AG04450 (cell line): ENCODE measurements at places on chromosomes 6 and 20. TPM values are rescaled to one million over a fixed set of nuclear protein-coding genes. Genes with fewer than 3 reads are reported as not detected.

DNA sequence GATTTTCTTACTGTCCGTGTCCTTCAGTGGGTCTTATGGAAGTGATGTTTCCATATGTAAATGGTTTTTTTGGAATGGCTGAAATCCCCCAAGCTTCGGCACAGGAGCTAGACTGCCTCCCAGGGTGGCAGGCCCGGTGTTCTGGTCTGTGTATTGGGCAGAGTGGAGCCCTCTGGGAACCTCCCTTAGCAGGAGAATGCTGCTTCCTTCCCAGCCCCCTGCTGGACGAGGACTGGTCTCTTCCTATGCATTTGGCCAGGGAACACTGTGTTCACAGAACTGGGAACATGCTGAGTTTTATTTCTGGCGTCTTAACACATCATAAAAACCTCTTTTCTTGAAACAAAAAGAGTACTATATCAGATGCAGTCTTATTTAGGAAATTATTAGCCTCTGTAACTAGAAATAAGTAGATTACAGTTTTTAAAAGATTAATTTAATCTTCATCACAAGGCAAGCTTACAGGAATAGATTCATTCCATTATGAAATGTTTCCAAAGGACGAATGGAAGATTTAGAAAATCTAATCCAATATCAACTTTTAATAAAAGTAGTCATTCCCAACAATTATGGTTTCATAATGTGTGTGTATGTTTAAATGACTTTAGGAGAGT, 56.6 kb downstream of the SYTL3 start:
- DNase-seq = no peak

- DNase-seq = no peak
Measured at GRCh38 chr6:120211955-120212792, 862.6 kb upstream of the MAN1A1 start.

GRCh38 chr6:54993294-54993693, 146.7 kb downstream of the FAM83B start:
- DNase-seq = no peak

DNA sequence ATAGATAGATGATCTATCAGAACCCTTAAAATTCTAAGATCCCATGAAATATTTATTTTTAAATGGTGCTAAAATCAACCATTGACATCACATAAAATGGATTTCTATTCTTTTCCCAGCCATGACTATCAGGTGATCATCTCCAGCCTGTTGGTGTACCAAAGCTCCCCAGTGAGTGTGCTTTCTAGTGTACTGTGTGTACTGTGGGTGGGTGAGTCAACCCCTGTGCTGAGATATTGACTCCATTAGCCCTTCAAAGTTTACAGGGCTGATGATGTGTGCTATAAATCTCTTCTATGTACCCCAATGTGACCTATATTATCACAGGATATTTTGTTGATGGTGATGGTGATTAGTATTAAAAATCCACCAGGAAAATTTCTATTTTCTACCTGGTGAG, 344.6 kb downstream of the MMUT start:
- DNase-seq = no peak

- no peak for DNase-seq
Measured at GRCh38 chr6:122151066-122151465, 248.4 kb upstream of the HSF2 start.

- DNase-seq = no peak
Measured at GRCh38 chr6:170112583-170112860, 178.4 kb downstream of the DLL1 start.

DNA sequence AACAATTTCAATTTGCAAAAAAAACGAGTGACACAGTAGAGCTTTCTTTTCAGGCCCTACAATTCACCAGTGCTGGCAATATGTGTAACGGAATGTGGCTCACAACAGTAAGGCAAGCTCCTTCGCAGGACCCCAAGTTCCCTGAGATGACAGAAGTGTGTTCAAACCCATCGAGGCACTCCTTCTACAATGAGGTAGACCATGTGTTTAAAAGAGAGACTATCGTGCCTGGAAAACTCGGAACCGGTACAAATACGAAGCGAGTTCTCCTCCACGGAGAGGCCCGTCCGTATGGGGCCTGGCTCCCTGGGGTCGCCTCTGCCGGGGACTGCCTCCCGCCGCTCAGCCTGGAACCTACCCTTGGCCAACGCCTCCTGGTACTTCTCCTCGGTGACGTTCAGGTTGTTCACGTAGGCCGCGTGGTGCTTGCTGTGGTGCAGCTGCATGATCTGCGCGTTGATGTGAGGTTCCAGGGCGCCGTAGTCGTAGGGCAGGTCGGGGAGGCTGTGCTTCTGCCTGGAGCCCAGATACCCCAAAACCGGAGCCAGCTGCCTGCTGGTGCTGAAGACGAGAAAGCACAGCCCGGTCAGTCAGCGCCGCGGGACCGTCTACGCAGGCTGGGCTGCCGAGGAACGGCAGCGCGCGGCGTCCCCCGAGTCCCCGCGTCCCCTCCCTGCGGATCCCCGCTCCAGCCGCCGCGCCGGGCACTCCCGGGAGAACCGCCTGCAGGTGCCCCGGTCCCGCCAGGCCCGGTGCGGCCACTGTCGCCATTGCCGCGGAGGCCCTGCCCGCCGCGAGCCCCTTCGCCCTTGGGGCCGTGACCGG, 526 bp downstream of the SOD2 start:
- DNase-seq = no peak

DNA sequence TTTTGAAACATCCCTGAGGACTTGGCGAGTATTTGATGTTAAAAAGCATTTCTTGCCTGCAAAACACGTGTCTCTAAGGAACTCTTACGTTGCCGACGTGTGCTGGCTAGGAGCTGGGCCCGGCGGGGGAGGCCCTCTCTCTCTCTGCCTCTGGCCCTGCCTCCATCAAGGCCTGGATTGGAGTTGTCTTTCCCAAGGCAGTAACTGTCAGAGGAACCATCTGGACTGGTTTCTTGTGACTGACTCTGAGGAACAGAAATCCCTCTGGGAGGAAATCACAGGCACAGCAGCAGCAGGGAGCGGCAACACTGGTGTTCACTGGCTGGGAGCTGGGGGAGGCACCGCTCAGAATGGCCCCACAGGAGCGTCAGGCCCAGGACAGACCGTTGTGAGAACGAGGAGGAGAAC, 244.2 kb downstream of the NRN1 start:
- DNase-seq = no peak

DNA sequence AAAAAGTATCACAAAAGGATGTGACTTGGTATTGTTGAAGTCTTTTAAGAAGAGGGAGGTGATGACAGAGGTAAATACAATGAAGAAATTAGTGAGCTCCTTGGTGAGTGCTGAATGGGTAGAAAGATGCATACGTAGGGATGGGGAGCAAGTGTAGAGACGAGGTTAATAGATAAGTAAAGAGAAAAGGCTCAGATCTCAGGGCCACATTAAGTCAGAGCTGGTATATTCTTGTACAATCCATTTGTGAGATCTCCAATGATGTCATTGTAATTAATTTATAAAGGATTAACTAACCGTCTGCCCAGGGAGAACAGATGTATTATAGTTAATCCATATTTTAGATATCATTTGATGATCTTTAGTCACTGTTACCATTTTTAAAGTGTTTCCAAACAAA, 43.4 kb downstream of the SMPDL3A start:
- no peak for DNase-seq

DNA sequence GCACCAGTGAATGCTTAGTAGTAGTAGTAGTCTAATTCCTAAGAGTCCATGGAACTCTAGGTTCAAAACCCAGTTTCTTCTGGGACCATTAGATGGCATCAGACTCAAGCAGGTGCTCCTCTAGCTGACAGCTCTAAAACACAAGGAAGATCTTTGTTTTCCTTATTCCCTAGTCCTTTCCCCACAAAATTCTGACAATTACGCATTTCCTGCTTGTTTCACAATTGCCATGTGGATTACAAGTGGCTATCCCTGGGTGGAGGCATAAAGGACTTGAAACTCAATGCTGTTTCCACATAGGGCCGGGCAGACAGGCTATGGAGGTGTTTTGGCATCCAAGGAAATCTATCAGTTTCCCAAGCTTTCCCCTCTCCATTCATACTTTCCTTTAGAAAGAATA, 9.2 kb upstream of the HLA-DOB start:
- DNase-seq = no peak

- no peak for DNase-seq
Measured at GRCh38 chr6:117397536-117398227, 28.1 kb downstream of the ROS1 start.

DNA sequence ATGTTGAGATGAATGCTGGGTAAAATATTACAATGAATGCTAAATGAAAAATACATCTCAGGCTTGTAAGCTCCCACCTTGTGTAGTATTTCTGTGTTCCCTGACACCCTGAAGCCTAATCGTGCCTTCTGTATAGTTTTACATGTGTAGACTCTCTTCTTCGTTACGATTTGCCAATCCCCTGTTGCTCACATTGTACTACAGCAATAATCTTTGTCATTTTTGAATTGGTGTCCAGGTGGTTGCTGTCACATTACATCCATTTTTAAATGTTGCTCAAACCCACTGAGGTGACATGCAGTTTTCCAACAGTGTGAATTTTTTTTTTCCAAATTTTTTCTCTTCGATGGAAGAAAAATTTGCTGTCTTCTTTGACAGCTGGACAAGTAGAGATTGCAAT, 300.0 kb upstream of the FLRT3 start:
- no peak for DNase-seq

Gene MAP3K7
- 40.1 and 52.4 TPM in 2 replicates for polyA plus RNA-seq

Gene VGLL2
- polyA plus RNA-seq = not detected in 2 replicates

Gene CTCFL
- not detected in 2 replicates for polyA plus RNA-seq

Gene CALHM6
- polyA plus RNA-seq = 0.51 and 0.81 TPM in 2 replicates

Gene FOXQ1
- polyA plus RNA-seq = 0.07 TPM in 1 of 2 replicates, not detected in the other
